Activated CD4-positive, alpha-beta T cell treated with anti-CD3 and anti-CD28 coated beads for 24 hours (primary cell): ENCODE measurements at places on chromosomes 6 and 20.

DNA sequence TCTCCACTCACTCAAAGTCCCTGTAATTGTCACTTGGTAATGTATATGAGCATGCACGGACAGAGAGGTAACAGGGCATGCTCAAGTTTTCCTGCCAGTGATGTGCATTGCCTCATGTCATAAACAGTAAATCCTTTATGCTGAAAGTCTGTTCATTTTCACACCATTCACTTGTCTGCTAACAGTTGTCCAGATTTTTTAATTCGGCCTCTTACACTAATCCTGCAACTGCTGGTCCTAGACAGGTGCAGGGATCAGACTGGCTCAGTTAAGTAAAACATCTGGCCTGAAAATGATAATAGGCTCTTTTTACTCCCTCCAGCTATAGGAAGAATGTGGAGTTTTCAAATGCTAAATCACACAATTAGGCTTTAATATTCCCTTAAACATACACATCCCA is 185.4 kb upstream of the VGLL2 start:
- DNase-seq = no peak

- DNase-seq = no peak
Observed at GRCh38 chr6:158763434-158764182, 55.6 kb downstream of the EZR start.

DNA sequence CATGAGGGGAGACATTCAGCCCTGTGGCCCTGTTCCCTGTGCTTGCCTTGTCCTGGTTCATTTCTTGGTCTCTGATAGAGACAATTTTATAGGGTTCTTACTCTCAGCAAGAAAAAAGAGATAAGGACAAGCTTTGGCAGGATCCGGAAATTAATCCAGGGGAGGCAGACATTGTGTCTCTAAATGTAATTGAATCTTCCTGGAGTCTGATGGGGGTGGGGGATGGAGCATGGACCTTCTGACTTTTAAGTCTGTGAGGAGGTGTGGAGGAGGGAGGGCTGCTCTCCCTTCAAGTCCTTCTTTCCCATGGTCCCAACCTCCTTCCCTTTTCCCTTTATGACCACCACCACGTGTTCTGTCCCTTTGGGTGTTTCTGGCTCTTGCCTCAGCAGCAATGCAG is 512.7 kb downstream of the DHX35 start:
- no peak for DNase-seq

DNA sequence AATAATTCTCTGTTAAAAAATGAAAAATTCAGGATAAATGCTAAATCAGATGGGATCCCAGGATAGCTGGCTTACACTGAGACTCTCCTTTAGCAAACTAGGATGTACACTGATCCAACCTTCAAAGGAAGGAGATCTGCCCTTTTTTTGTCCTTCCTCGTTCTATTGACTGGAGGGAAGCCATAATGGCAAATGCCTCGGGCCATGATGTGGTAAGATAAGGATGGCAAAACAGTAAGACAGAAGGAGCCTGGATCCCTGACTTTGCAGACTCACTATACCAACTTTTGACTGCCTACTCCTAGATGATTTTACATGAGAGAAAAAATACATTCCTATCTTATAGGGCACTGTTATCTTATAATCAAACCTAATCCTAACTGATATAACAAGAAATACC is 156.9 kb upstream of the BEND3 start:
- DNase-seq = no peak

DNA sequence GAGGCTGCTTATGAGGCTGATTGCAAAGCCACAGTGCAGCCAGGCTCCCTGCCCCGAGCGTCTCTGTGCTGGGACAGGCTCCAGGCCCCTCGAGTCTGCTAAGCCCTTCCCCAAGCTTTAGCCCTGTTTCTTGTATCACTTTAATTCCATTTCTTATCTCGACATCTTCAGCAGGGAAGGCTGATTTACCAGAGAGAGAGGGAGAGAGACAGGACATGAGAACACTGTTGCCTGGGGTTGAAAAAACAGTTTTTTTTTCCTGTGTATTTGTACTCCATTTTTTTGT is 386.5 kb downstream of the SMOC2 start:
- DNase-seq = no peak

GRCh38 chr20:62997417-62998035 is 9.2 kb downstream of the BHLHE23 start:
- DNase-seq = no peak

- no peak for DNase-seq
Observed at GRCh38 chr6:115360602-115361325, 699.9 kb downstream of the FRK start.

DNA sequence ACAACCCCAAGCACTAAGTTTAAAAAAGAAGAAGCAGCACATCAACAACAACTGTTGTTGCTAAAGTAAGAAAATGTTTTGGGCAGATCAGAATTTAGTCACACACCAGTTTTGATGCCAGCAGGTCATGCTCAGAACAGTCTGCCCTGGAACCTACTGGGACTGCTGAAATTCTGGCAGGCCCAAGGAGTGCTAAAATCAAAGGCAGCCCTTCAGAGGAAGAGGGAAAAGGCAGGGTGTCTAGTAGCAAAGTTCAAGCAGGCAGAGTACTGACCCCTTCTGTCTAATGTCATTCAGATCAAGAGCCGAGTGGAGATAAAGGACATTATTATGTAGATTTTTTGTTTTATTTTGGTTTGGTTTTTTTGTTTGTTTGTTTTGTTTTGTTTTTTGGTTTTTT is 96.6 kb upstream of the LOC128125822 start:
- DNase-seq = no peak

DNA sequence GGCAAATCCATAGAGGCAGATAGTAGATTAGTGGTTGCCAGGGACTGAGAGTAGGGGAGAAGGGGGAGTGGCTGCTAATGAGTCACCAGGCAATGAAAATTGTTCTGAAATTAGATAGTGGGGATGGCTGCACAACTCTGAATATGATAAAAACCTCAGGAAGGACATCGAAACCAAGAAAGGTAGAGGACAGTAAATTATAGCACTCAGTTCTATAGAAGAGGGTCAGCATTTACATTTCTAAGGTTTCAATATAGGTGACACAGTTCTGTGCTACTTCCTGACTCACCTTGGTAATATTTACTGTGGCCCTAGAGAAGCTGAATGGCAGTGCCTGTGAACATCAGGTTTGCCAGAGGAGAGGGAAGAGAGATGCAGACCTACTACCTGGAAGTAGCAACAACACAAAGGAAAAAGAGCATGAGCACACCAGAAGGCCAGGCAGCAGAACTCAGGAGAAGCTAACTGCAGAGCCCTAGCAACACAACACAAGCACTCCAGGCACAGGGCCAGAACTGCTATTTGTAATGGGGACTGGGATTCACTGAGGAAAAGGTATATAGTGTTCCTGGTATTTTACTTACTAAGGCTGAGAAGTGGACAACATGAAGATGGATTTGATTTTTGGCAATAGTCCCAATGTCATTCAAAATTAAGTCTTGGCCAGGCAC is 75.9 kb downstream of the PLCG1 start:
- DNase-seq = no peak

DNA sequence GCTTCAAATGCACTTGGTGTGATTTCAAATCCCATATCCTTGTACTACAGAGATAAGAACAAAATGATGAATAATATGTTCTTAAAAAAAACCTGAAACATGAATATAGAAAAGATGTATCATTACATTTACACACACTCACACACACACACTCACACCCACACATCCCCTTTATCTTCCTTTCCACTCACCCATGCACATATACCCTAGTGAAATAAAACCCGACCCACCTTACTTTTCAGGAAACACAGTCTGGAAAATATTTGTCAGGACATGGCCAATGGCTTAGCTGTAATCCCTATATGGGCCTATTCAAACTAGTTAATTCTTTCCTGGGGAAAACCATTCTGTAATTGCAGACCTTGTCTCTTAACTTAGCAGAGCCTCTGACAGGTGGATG is 60.8 kb upstream of the EDN1 start:
- DNase-seq = no peak

DNA sequence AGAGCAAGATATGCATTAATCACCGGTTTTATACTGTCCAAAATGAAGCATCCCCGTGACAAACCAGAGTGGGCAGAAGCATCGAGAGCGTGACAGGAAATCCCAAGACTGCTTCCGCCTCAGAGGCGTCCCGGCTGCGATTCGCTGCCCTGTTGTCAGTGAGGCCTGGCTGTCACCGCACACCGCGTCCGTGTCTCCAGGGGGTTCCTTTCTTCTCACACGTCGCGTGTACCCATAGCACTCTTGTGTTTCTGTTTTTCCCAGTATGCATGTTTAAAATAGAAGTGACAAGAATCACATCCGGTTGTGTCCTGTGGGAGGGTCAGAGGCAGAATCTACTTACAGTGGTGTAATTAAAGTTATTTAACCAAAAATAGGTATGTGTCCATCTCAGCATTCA is 8.3 kb upstream of the ADRM1 start:
- DNase-seq = no peak

- DNase-seq = no peak
Observed at GRCh38 chr6:47535316-47536225, 58.0 kb downstream of the CD2AP start.
